Esophagus mucosa (tissue), 1 donor: ENCODE measurements at places on chromosomes 2 and 18.

DNA sequence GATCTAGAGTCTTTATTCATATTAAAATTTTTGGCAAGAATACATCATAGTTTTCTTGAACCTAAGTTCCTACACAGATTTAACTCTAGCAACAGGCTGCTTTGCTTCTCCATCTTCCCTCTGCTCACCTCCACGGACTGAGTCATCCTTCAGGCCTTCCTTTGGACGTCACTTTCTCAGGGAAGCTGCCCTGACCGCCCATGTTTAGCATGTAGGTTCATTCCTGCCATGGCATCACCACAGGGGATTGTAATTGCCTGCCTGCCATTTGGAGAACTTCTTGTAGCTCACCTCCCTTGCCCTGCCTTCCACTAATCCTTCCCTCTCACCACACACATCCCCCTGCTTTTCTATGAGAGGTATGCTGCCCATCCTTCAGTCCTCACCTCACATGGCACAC lies 43.9 kb upstream of the B3GNT2 start:
- no peak for ATAC-seq

DNA sequence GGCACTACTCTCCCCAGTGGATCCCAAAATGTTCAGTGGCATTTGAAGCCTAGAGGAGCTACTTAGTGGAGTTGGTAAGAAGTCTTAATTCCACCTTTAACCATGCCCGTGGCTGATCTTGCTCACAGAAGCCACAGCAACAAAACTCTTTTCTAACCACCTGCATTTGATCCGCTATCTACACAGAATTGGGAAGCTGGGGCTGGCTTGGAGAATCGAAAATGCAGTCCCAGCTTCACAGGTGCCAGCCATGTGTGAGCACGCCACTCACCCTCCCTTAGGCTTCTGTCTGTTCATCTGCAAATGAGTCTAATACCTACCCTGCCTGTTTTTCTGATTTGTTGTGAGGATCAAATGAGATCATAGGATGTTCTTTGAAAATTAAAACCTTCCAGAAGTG lies 182.6 kb downstream of the BCL11A start:
- ATAC-seq: peak; percentile 89

- ATAC-seq: no peak
Observed at GRCh38 chr18:79553696-79554095, 125.9 kb upstream of the CTDP1 start.

DNA sequence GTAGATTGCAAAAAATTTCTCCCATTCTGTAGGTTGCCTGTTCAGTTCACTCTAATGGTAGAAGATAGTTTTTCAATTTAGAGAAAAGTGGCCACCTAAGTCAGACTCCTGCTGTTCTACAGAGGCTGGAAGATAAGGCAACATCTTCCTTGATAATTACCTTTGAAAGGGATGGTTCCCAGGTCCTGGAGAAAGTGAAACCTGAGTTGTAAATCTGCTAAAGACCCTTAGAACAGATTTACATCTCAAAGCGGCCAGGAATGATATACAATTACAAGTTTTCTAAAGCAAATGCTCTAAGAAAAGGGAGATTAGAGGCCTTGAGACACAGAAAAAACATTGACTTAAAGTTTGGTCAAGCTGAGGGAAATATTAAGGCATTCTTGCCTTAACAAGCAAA lies 1350.2 kb upstream of the FAM98A start:
- no peak for ATAC-seq

GRCh38 chr2:27262379-27263286 lies at the start of gene SLC30A3:
Gene SLC30A3, minus strand, starts transcription at chr2:27263047. Its CDS starts 141 bp downstream, at chr2:27262906.
- peak; percentile 77 for ATAC-seq

DNA sequence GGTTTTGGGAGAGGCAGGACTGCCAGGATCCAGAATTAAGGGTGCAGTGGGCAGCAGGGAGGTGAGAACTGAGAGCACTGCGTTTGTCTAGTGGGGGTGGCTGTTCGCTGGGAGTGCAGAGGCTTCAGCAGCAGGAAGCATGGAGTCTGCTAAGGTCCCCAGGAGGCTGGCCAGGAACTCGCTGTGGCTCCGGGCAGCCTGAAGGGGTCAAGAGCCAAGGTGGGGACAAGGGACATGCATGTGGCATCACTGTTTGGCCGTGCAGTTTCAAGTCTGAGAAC lies 43.2 kb upstream of the SEMA4C start:
- ATAC-seq: no peak

GRCh38 chr2:45891719-45892424 lies 240.4 kb downstream of the PRKCE start:
- ATAC-seq: peak; percentile 45

GRCh38 chr2:11558214-11558886 lies 24.5 kb downstream of the GREB1 start:
- ATAC-seq: no peak

- no peak for ATAC-seq
Observed at GRCh38 chr18:79707671-79708070, 28.1 kb downstream of the CTDP1 start.
